ENCODE measurements at places on chromosomes 13 and 19. TPM values are rescaled to one million over a fixed set of nuclear protein-coding genes. Genes with fewer than 3 reads are reported as not detected.

DNA sequence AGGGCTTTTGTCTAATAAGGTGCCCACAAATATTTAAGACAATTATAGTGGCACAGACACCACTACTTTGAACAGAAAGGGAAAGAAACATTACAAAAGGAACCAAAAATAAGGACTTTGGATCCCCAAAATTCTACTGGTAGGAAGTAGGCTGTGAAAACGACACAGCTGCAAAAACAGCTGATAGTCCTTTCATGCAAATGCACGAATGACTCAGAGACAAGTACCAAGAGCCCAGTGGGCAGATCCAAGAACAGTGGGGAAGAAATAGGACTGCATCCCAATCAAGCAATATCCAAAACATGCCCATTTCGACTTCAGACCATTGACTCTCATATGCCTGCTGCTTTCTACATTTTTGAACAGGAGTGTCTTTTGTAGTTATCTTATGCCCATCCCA is 269.4 kb upstream of the NBEA start:
- no peak overlapping the region for H3K27ac ChIP-seq
- H3K4me1 ChIP-seq: no peaks in the 10 kb centered on the region
- H3K36me3 ChIP-seq: no peaks in the 10 kb centered on the region
- no peak overlapping the region for H3K4me3 ChIP-seq
- no peaks in the 10 kb centered on the region for H3K27me3 ChIP-seq

Gene TNFSF13B
- 1.5 TPM for total RNA-seq

GRCh38 chr19:45446295-45446694 is 21.5 kb upstream of the FOSB start:
- DNase-seq: no peak
- peaks cover 2% of the 10 kb centered on the region for H3K4me1 ChIP-seq
- peaks cover 2% of the 10 kb centered on the region for H3K27me3 ChIP-seq
- H3K27ac ChIP-seq: no peak overlapping the region

Gene TMEM59L
- 5.0 TPM for total RNA-seq

All from endodermal cell (in vitro differentiated cells).